ENCODE measurements at places on chromosomes 13 and 19.
A peak's percentile ranks its signal among the peaks of the same experiment; 100 is the strongest.

DNA sequence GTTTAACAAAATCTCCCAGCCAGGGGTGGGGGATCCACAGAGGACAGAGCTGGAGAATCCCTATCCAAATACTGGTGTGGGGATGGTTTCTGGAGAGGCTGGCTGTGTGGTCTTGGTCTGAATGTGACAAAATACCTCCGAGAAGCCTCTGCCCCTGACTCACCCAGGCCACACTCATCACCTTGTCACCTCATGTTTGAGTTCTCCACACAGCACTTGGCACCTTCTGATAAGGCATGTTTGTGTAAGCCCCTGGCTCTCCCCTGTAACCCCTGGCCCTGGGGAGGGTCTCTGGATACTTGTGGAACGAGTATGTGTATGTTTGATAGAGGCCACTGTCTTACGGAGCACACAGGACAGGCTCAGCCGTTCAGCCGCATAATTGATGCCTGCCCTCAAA is 14.7 kb downstream of the TECR start:
- DNase-seq, result no peak

DNA sequence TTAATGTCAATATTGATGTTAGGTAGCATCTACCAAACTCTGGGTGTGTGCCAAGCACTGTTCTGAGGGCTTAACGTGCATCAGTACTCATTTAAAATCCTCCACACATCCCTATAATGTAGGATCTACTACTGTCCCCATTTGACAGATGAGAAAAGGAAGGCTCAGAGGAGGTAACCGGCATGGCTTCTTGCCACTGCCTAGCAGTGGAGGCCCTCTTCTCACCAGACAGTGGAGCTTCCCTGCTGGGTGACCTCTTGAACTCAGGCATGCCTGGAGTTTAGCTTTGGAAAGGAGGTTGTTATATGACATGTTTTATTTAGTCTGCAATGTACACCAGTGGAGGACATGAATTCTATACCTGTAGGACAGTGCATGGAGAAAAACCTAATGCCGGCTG is 2.1 kb downstream of the SPATA13 start:
- DNase-seq, result no peak

DNA sequence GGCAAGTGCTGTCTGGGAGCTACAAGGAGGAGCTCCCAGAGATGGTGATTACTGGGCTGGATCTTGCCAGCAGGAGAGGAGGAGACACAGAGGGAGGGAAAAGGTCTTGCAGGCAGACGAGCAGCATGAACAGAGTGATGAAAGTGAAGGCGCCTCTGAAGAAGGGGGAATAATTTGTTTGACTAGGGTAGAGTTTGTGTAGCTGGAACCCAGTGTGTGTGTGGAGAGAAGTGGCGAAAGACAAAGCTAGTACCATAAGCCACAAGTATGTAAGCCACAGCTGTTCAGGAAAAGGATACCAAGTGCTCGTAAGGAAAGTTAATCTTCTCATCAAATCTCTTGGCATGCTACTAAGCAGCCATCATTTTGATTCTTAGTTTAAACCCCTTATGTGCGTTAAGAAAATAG is 5.4 kb downstream of the FLT1 start:
- peak; percentile 50 for DNase-seq

DNA sequence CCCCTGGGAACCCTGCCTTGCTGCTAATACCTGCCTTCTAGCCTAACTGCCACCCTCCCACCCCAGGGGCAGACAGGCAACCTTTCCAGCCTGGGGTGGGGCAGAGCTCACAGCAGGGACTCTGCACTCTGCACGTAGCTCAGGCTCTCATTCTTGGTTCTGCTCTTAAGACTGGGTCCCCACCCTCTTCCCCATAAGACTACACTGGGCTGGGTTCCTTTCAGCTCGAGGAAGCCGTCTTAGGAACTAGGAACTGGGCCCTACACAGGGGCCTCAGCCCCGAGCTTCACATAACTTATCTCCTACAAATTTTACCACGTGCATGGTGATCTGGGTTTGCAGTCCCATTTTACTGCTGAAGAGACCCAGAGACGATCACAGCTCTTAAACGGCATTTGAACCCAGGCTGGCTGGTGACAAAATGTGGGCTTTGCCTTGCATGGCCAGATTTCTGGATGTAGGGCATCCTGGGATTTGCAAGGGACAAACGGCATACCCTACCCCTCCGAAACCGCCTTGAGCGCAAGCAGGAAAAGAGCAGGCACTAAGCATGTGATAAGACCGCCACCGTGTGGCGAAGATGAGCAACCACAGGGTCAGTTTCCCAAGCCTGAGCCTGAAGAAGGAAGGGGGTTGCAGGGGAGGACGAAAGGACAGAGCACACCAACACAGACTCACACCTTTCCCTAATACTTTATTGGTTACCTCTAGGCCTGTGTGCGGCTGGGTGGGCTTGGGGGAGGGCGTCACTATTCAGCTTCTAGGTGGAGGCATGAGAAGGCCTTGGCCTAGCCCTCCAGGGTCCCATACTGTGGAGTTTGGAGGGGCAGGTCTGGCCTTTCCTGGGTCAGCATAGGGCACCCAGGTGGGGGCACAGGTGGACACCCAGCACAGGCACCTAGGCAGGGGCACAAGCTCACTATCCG is 5.1 kb downstream of the JUNB start:
- DNase-seq, result peak; percentile 85

DNA sequence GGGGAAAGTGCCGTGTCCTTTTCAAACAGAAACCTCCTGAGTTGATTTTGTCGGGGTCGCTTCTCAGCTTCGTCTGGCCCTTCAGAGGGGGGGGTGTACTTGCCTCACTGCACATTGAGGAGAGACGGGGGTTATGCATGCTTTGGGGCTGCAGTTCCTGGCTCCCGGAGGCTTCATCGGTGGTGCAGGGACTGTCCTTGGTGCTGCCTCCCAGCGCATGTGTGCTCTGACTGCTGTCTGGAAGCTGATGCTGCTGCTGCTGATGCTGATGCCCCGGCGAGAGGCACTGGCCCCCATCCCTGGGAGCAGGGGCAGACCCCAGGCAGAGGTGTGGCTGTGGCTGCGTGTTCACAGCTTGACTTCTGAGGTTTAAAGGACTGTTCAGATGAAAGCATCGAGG is 91.0 kb downstream of the ARHGEF7 start:
- DNase-seq, result no peak

- no peak for DNase-seq
These were observed 221.6 kb downstream of the NBEA start for GRCh38 chr13:35163674-35164073.

- DNase-seq, result no peak
These were observed 58.5 kb downstream of the DGKH start for GRCh38 chr13:42106998-42107397.

DNA sequence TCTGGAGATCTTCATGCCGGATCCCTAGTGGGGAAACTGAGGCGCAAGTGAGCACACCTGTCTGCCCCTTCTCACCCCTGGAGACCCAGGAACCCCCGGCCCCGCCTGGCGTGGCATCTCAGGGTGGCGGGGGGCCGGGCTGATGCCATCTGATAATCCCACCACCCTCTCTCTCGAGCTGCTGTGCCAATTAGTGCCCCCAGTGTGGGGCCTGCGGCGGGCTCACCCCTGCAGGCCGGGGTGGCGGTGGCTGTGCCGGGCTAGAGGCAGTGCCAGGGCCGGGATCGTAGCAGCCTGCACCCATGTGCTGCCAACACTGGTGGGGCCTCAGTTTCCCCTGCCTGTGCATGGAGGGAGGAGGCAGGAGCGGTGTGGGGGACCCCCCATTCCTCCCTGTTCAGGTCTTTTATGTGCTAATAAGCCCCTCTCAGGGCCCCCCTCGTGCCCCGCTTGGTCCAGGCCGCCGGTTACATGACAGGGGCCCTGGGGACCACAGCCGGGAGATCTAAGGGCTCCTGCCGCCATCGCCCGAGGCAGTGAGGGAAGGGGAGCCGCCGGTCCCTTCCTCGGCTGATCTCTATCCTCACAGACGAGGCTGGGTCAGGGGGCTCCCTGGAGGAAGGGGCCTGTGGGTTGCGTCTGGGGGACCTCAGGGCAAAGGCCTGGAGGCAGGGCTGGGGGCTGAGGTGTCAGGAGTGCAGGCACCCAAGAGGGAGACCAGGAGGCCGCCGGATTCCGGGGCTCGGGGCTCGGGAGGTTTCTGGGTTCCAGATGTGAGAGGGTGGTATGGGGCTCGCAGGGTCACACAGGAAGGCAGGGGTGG is 8.3 kb downstream of the EFNA2 start:
- no peak for DNase-seq

DNA sequence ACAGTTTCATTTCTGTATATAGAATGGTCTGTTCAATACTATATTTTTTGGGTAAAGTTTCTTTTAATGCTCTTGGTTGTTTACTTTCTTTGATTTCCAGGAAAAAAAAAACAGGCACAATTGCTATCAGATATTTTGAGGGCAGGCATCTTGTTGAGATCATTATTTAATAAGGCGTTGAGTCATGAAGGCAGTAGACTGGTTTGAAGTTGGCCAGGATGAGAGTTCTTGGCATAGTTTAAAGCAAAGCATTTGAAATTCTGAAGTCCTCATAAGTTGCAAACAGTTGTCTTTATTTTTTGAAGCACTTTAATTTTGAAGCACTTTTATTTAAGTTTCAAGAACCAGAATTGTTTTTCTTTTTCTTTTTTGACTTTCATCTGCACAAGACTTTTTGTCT is 2.6 kb upstream of the ZNF175 start:
- DNase-seq, result peak; percentile 62

DNA sequence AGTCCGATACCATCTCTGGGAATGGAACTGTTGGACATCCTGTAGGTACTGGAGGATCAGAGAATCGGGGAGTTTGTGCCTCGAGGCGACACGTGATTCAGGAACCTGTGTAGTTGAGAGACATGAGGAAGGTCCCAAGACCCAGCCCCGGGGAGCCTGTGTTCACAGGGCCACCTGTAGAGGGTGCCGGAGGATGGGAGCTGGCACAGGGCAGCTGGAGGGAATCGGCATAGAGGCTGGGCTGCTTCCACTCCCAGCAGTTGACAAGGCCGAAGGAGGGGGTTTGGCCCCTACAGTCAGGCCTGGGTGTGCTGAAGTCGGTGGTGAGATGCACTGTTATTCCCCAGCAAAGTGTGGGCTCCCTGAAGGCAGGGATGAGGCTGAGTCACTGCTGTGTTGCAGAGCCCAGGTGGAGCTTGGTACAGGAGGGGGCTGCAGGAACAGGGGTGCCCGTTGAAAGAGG is 2.5 kb upstream of the ISYNA1 start:
- DNase-seq, result peak; percentile 56

GRCh38 chr19:47283405-47284059 is 8.8 kb downstream of the INAFM1 start:
- no peak for DNase-seq

DNA sequence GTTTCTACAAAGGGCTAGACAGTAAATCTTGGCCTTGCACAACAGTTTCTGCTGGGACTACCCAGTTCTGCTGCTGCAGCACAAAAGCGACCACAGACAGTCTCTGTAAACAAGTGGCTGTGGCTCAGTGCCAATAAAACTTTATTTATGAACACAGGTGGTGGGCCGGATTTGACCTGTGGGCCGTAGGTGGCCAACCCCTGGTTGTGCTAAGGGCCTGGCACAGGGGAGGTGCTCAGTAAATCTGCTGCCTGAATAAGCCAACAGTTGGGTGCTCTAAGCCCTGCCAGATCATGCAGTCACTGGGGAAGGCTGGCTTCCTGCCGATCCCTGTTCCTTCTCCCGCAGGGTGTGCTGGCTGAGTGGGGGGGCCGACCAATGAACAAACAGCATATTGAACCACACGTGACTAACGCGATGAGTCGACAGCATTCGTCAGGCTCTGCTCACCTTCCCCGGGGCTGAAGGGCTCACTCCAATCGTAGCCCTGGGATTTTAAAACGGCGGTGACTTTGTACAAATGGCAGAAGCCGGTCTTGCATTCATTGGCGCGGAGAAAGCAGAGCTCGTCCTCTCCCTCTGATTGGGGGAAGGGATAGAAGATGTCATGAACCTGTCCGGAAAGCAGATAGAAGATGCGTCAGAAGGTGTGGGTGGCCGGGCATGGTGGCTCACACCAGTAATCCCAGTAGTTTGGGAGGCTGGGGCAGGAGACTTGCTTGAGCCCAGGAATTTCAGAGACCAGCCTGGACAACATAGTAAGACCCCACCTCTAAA is 24.3 kb upstream of the MYDGF start:
- DNase-seq, result peak; percentile 100

- peak; percentile 44 for DNase-seq
These were observed 688.6 kb upstream of the SLITRK1 start for GRCh38 chr13:84570831-84571230.
